ENCODE measurements at places on chromosomes 16 and 17.
A peak's percentile ranks its signal among the peaks of the same experiment; 100 is the strongest.

DNA sequence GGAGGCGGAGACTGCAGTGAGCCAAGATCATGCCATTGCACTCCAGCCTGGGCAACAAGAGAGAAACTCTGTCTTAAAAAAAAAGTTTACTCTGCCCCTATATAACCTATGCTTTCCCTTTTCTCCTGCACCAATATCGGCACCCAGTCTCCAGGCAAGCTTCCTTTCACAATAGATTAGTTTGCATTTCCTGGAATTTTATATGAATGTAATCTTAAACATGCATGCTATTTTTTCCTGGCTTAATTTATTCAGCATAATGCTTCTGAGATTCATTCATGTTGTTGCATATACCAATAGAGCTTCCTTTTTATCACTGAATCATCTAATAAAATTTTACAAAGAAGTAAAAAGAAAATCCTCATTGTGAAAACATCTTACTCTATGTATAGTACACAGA, 59.4 kb downstream of the USP32 start:
- no peak for DNase-seq

DNA sequence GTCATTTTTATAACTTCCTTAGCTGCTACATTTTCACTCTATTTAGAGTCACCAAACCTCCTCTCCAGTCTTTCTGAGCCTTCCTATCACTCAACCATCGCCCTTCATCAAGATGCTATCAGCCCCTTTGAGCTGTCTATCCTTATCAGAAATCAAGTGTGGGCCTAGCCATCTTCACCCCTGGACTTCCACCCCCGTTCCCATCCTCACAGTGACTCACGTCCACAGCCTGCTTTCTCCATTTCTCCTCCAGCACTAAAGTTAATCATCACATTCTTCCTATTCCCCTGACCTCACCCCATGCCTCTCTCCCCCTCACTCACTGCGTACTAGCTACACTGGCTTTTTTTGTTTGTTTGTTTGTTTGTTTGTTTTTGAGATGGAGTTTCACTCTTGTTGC, 2.4 kb upstream of the TEKT3 start:
- DNase-seq, result no peak

DNA sequence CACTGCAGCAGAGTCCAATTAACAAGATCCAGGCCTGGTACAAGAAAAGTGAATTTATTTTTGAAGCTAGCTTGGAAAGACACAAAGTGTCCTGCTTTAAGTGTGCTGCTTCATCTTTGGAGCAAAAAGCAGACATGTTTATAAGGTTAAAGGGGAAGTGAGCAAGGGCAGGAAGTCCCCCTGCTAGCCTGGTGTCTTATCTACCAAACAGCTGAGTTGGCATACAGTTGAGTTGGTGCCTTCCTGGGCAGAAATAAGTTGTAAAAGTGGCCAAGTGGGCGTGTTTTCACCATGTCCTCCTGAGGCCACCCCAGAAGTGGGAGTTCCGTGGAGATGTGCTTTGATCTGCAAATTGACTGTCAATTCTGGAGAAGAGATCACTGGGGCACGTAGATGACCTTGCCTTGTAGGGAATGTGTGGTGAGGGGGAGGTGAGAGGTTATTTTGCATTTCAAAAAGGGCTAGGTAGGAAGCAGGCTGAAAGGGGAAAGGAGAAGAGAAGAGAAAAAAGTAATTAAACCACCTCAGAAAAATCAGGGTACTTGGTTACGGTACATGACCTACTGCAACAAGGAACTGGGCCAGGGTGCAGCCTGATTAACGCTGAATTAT, 38.3 kb upstream of the HSBP1 start:
- no peak for DNase-seq

DNA sequence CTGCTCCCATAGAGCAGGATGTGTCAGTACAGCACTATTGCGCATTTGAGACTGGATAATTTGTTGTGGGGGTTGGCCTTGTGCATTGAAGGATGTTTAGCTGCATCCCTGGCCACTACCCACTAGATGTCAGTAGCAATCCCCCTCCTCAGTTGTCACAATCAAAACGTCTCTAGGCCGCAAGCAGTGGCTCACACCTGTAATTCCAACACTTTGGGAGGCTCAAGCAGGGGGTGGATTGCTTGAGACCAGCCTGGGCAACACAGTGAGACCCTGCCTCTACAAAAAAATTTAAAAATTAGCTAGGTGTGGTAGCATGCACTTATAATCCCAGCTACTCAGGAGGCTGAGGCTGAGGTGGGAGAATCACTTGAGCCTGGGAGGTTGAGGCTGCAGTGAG, 48.4 kb downstream of the CENPV start:
- DNase-seq, result no peak

GRCh38 chr16:53612003-53612402, 91.7 kb downstream of the RPGRIP1L start:
- DNase-seq, result no peak

DNA sequence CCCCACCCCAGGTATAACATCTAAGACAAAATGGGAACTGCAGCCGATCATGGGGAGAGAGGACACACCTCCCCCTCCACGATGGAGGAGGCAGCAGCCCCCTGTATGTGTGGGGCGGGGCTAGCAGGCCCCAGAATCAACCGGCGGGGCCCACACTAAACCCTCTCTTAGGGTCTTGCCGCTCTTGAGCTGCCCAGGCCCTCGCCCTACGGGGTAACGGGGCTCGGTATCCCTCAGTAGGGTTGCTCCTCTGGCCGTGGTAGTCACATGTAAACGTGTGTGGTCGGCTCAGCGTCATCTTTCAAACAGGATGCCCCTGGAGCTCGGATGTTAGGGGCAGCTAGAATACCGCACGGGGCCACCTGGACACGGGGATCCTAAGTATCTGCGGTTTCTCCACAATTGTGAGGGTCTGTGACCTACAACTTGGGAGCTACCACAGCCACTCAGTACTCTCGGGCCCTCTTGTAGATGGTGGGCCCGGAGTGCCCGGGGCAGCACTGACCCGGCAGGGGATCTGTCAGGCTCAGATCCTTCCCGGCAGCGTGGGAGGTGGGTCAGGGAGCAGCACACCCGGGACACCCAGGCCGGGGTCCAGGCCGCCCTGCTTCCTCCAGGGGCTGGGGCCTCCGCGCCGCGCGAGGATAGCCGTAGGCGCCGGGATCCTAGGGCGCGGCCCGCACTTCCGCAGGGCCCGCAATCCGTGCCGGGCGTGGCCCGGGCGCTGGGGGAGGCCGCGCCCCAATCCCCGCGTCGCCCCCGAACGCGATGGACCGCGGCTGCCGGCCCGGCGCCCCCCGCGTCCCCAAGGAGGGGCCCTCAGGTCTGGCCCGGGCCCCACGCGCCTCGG, 781 bp downstream of the ARHGDIA start:
- no peak for DNase-seq

GRCh38 chr16:15837761-15838160, 19.1 kb downstream of the MYH11 start:
- DNase-seq, result no peak

- DNase-seq, result no peak
These were observed 8.6 kb upstream of the TEX19 start for GRCh38 chr17:82350182-82351030.

DNA sequence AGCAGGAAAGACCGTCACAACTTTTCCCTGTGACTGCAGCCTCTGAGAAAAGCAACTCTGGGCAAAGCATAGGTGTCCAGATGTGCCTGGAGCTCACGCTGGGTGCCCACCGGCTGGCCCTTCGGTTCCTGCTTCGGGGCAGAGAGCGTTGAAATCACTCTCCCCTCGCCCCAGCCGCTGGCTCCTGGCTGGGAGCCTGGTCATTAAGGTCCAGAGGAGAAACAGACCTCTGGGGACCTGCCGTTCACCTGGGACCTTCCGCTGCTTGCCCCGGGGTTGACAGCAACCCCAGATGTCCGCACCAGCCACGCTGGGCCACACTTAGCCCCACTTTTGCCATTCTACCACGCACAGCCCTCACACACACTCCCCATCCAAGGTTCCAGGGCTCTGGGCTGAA, 13.1 kb downstream of the MRM3 start:
- DNase-seq, result no peak

DNA sequence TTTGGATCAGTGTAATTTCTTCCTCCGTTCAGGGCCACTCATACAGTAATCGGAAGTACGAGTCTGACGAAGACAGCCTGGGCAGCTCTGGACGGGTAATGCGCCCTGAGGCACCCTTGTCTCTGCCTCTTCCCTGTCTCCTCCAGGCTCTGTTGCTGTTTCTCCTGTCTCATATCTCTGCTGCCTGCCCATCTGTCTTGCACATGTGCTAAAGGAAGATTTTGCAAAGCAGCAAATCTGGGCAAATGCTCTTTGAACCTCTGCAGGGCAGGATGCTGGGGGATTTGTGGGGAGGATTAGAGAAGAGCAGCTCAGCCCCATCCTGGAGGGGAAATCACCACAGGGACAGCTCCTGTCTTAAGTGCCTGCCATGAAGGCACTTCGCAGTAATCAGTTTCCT, 32.4 kb upstream of the POLR3E start:
- no peak for DNase-seq

DNA sequence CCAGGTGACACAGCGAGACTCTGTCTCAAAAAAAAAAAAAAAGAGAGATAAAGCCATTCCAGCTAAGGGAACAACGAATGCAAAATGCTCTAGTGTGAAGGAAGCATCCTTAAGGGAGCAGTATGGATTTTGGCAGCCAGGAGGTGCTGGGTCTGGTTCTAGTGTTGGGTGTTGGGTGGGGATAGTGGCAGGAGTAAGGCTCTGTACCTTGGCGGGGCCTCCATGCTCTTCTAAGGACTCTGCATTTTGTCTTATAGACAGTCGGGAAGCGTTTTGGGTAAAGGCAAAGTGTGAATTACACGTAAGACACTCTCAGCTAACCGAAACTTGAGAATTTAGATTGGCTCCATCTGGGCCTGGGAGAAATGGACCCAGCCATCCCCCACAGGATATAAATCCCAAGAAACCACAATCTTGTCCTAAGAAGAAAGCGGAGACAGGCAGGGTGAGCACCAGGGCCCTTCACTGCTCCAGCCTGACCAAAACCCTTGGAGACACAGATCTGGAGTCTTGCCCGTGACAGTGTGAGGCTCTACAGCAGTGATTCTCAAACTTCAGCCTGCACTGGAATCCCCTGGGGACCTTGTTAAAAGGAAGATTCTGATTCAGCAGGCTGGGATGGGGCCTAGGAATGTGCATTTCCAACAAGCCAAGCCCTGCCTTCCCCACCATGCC, 33.1 kb upstream of the PHB1 start:
- no peak for DNase-seq

- DNase-seq, result no peak
These were observed 1.1 kb upstream of the TFAP4 start for GRCh38 chr16:4273858-4274311.

GRCh38 chr16:52256310-52257078, 290.4 kb downstream of the TOX3 start:
- no peak for DNase-seq

GRCh38 chr16:12719972-12720371, 83.7 kb downstream of the CPPED1 start:
- no peak for DNase-seq

- DNase-seq, result peak; percentile 20
These were observed 26.2 kb upstream of the PIK3R5 start for GRCh38 chr17:8991514-8992285.

- DNase-seq, result no peak
These were observed 3.2 kb downstream of the TPSG1 start for GRCh38 chr16:1221628-1222552.

DNA sequence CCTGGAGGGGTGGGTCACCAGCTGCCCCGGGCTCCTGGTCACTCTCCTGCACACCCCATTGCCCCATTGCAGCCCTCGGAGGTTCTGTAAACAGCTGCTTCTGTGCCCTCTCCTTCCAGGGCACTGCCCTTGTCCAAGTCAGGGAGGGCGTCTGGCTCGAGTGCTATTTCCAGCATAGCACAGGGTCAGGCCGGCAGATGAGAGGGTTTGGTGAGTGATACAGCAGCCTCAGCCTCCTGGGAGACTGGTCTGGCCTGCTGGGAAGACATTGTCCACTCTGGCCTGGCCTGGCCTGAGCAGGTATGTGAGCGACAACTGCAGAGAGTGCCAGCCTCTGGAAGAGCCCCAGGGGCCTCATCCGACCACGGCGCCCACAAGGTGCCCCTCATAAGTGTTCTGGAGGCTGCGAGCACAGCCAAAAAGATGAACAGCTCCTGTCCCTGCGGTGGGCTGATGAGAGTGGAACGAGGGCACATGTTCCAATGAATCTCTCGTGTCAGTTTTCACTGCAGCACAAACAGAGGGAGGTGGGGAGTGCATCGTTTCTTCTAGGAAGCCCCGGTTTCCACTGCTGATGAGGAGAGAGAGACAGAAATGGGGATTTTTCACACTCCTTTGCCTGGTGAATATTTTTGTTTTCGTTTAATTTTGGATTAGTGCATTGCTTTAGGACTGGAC, 105.8 kb upstream of the SDK2 start:
- DNase-seq, result no peak

- no peak for DNase-seq
These were observed at the start of gene CCDC92B for GRCh38 chr17:2749058-2749783. Gene CCDC92B, minus strand, starts transcription at chr17:2749652. Its CDS starts 14,507 bp downstream, at chr17:2735145.

Data from stimulated activated CD4-positive, alpha-beta T cell treated with anti-CD3 and anti-CD28 coated beads, Interleukin-1b, Interleukin-23, amount 100 ng/mL, for 1 hour (primary cell).